ENCODE measurements at places on chromosomes 16 and 17.

DNA sequence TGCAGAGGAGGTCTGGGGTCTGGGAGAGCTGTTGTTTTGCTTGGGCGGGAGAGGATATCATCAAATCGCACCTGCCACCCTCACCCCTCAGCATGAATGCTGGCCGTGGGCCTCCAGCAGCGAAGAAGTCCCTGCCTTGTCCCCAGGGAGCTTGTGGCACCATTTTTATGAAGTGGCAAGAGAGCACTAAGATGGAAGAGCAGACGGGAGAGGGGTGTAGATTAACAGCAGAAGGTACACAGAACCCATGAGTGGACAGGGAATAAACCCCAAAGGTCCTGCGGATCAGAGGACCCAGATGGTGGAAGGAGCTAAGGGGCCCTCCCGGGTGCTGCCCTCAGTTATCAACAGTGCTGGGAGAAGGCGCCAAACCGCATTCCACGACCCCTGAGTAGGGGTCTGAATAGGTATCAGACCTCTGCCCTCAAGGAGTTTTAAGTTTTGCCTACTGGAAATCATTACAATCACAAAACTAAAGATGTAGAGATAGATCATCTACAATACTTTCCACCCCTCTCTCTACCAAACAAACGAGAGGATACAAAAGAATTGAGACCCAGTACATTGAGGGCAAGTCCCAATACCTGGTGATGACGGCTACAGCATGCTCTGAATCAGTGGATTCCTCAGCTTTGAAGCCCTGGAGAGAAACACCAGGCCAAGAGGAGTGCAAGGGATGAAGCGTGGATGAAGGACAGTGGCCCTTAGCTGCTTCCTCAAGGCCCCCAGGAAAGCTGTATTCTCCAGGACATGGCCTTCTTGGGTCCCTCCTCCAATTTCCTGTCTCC, 60.2 kb downstream of the CCDC182 start:
- DNase-seq: no peak

- peak; percentile 79 for DNase-seq
Measured at GRCh38 chr17:55444471-55445441, 23.1 kb upstream of the MMD start.

DNA sequence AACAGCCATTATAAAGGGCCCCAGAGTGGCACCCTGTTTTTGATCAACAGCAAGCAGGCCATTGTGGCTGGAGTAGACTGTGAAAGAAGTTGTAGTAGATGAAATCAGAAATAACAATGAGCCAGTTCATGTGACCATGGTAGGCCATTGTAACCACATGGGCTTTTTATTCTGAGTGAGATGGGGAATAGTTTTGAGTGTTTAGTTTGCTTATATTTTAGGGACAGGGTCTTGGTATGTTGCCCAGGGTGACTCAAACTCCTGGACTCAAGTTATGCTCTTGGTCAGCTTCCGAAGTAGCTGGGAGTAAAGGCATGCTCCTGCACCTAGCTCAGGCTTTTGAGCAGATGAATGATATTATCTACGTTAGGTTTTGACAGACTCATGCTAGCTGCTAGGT, 12.0 kb downstream of the CBFB start:
- peak; percentile 16 for DNase-seq

- no peak for DNase-seq
Measured at GRCh38 chr17:45848868-45849535, 4.3 kb downstream of the SPPL2C start.

DNA sequence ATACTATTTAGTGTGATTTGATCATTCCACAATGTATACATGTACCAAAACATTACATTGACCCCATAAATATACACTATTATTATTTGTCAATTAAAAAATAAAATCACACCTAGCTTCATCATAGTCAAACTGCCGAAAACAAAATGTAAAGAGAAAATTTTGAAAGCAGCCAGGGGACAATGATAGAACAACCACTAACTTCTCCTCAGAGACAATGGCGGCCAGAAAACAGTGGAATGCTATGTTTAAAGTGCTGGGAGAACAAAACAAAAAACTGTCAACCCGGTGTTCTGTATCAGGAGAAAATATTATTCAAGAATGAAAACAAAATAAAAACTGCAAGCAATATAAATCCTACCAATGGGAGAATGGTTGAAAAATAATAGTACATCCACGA, 63.2 kb downstream of the METRNL start:
- DNase-seq: no peak

DNA sequence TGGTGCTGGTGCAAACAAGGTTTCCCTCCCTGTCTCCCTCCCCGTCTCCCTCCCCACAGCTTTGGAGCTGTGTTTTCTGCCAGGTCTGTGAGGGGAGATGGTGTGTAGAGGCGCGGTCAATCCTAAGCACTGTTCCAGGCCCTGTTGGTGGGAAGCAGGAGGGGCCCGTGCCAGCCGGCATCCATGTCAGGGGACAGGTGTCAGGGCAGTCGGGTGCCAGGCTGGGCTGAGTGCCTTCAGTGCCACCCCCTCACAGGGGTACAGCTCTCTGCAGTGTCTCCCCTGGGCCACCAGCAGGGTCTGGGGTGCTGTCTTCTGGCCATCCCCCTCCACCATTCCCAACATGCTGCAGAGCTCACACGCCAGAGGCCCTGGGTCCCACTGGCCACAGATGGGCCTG, 73.6 kb downstream of the KLHDC4 start:
- DNase-seq: no peak

DNA sequence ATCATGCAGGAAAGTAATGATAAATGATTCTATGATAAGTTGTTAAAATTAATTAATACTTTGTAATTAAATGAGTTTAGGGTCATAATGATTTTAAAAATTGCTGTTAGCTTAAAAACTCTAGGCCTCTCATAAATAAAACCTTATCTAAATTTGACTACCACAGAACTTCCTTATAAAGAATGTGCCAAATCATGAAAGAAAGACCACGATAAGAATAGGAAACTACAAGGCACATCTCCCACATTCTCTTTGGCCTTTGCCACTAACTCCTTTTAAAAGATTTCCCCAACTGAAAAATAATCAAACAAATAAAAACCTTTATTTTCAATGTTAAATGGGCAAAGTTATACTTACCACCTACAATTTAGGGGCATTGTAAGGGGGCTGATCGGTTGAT, 164.6 kb upstream of the C17orf78 start:
- DNase-seq: no peak

DNA sequence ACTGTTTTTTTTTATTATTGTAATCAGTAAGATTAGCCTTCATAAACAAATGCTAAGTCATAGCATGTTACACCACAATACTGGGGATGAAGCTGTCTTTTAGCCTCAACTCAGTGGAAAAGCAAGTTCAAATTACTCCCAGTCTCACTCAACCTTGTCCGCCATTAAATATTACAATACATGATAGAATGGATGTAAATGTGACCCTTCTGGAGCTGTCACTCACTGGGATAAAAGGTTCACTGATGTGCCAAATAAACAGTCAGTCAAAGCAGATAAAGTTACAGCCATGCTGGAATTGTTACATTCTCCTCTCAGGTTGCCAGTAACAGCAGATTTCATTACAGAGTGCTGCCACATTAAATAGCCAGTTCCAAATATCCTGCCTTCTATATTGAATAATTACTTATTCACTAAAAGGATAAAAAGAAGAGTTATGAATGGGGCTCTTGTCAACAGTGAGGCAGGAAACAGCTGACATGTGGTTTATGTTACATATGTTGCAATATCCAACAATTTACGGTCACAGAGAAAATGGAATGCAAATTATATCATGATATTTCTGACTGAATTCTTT, 53.4 kb downstream of the BRIP1 start:
- DNase-seq: peak; percentile 74

GRCh38 chr17:63934183-63935112, 2.3 kb upstream of the CD79B start:
- DNase-seq: no peak

DNA sequence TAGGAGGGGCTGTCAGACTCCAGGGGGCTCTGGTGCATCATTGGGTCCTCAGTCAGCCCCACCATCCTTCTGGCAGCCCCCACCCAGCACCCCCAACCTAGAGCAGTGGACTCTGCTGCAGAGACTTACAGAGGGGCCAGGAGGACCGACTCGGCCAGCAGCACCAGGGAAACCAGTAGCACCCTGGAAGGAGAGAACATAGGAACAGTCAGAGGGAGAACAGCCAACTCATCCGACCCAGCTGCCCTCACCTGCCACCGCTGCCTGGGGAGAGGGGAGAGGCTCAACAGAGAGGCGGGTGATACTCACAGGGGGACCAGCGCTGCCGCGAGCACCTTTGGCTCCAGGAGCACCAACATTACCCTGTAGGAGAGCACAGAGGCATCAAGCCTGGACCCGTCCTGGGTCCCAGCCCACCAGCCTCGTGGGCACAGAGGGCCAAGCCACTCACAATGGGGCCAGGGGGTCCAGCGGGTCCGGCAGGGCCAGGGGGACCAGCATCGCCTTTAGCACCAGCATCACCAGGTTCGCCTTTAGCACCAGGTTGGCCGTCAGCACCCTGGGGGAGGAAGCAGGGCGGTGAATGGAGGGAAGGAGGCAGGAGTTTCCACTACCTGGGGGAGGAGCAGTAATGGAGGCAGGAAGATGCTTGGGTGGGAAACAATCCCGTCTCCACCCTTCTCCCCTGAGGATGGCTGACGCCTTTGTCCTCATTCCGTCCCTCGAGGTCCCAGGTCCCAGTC, 11.7 kb downstream of the COL1A1 start:
- no peak for DNase-seq

- DNase-seq: no peak
Measured at GRCh38 chr16:58461056-58461455, 38.9 kb upstream of the NDRG4 start.

DNA sequence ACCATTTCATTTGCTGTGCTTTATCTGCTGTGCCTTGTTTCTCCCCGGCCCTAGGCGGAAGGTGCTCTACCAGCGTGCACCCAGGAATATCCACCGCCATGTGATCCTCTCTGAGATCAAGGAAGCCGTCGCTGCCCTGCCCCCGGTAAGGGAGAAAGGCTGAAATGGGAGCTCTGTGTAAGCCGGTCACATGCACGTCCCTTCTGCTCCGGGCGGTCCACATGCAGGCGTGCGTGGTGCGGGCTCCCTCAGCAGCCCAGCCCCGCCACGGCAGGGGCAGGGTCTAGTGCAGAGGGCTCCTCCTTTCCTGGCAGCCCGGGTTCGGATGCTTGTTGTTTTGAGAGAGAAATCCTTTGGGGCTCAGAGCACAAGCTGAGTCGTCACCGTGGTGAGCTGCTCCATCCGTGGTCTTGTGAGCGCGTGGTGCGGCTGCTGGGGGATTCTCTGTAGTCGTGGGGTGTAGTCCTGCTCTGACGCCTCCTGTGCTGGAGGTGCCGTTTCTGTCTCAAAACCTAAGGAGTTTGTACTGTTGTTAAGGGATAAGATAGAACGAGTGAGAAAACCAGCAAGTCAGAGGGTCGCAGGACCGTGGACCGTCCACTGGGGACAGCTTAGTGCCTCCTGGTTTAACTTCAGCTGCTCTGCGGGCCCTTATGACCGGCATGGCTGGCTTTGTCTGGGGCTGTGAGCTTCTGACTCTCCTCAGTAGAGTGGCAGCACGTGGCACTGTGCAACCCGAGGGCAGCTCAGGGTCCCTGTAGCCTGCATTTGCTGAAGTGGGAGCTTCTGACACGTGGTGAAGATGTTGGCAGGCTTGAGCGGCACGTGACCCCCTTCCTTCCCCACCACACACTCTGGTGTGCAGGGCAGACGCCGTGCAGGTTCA, 12.3 kb upstream of the MC1R start:
- no peak for DNase-seq

- DNase-seq: no peak
Measured at GRCh38 chr16:83023640-83024039, 396.9 kb downstream of the CDH13 start.

DNA sequence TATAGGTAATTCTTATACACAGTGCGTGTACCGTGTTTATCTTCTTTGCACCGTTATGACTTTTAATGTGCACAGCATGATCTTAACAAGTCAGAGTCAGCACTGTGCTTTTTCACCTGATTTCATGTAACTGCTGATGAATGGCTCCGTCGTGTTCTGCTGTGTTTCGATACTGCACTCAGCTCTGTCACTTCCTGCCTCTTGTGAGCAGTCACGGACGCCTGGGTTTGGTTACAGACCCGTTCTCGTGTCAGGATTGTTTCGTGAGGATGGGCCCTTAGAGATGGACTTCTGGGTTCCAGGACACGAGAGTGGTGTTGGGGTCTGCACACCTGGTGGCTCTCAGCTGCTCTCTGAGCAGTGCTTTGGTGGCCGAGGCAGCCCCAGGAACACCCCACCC, 24.6 kb downstream of the TBCD start:
- no peak for DNase-seq

GRCh38 chr16:9072806-9073341, 18.6 kb upstream of the HAPSTR1 start:
- DNase-seq: peak; percentile 78

GRCh38 chr17:80807882-80808281, 183.8 kb upstream of the CHMP6 start:
- DNase-seq: no peak

- no peak for DNase-seq
Measured at GRCh38 chr16:10447289-10447688, 61.4 kb downstream of the ATF7IP2 start.

- no peak for DNase-seq
Measured at GRCh38 chr16:8522757-8523156, 67.6 kb downstream of the TMEM114 start.

DNA sequence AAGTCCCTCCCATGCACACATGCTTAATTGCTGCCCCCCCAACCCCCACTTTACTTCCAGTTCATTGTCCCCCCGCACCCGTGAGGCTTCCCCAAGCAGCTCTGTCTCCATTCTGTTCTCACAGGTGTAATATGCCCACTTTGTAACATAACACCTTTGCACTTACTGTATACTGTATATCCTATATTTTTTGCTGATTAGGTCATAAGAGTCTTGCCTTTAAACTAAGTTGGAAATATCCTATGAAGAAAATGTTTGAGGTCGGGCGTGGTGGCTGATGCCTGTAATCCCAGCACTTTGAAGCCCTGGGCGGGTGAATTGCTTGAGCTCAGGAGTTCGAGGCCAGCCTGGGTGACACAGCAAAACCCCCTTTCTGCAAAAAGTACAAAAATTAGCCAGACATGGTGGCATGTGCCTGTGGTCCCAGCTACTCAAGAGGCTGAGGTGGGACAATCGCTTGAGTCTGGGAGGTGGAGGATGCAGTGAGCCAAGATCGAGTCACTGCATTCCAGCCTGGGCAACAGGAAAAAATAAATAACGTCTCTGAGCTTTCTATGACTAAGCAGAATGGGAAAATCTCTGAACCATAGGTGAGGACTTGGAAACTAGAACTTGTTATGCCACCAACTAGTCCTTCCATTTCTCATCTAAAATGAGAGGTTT, 76.1 kb downstream of the TNRC6C start:
- DNase-seq: peak; percentile 68

GRCh38 chr17:57410169-57410568, 153.8 kb downstream of the MSI2 start:
- no peak for DNase-seq

DNA sequence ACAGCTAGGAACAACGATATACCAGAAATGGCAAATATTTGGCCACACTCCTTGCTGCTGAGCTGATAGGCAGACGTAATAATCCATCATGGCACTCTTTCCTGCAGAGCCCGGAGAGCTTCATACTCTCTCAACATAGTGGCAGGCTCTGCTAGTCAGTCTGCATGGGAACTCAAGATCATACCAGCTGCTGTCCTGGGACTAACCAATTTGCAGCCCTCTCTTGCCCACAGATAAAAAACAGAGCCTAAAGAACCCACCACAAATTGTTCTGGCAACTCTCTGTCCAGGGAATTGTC, 13.5 kb downstream of the GSDMB start:
- DNase-seq: no peak

All from foreskin fibroblast (primary cell).